ENCODE measurements at places on chromosomes 16 and 17.

- DNase-seq: no peak
Observed at GRCh38 chr17:39950871-39951348, 11.9 kb upstream of the GSDMA start.

DNA sequence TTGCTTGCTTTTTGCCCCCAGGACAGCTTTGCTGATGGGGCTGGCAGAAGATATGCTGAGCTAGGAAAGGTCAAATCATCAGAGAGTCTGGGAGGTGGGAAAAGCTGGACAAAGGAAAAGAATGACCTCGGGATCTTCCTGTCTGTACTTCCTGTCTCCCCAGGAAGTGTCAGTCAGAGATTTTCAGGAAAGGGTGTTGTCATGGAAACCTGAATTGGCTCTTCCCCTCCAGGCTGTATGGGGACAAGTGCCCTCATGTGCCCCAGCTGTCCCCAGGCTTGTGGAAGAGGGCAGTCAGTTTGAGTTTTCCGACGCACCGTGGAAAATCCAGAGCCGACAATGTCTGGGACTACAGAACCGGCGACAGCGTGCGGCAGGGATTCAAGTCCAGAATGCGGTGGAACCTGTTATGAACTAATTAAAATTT, 122.7 kb upstream of the ZFHX3 start:
- DNase-seq: no peak

GRCh38 chr16:62445909-62446308, 409.7 kb upstream of the CDH8 start:
- no peak for DNase-seq

GRCh38 chr16:64892835-64893785, 228.8 kb downstream of the CDH11 start:
- no peak for DNase-seq
